CD14-positive monocyte (primary cell): ENCODE measurements at places on chromosomes 2 and 18. TPM values are rescaled to one million over a fixed set of nuclear protein-coding genes. Genes with fewer than 3 reads are reported as not detected.
A peak's percentile ranks its signal among the peaks of the same experiment; 100 is the strongest.

The SNRNP27 gene
- polyA plus RNA-seq: 54.8 TPM

DNA sequence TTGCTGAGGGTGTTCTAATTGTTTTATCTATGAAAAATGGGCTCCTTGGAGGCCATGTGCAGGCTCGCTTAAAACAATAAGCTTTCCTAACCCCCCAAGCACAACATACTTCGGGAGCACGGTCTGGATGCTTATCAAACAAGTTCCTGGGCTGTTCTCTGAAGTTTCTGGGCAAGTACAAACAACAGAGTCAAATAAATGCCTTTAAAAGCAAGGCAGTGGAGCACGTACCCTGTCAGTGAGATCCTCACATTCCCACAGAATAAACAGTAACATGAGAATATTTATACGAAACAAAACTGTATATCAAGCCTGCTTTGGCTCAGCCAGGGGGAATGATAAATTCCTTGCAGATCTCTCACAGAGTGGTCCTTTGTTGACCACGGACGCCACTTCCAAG lies 44.8 kb downstream of the FTCDNL1 start:
- H3K4me3 ChIP-seq: no peak overlapping the region
- no peak for DNase-seq
- H3K4me1 ChIP-seq: no peaks in the 10 kb centered on the region
- no peak overlapping the region for H3K27ac ChIP-seq

The GPR155 gene
- 7.6 and 19.0 TPM in 2 replicates for polyA plus RNA-seq

DNA sequence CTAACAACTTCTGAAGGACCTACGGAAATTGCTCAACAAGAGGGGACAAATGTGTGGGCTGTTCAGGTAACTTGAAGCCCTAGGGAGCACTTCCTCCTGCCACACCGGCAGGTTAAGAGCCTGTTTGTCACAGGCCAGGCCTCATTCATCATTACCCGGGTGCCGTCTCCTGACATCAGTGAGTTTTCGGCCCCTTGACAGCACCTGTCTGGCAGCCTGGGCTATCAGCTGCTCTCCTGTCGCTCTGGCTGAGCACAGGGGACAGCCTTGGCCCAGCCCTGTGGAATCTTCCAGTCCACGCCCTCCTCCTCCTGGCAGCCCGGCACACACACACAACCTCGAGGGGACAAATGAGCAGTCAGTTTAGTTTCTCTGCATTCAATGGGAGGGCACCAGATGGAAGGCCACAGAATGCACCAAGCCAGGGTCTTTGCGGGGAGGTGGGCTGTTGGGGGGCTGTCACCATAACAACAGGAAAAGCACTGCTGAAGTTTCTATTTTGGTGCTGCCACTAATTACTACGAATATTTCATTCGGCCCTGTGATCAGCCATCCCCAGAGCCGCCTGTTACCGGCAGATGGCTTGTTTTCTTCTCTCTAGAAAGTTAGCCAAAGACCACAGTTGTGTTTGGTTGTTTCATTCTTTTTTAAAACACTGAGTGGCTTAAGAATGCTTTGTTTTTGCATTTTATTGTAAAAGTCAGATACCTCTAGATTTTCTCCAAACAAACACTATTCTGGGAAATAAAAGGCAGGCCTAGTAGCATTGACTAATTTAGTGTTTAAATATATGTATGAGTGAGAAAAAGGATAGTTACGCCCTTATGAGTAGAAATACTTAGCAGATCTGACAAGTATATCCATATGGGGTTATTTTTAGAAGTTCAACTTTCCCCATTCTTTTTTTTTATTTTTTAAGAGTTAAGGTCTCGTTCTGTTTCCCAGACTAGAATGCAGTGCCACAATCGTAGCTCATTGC lies 189.9 kb upstream of the NDUFV2 start:
- no peaks in the 10 kb centered on the region for H3K27me3 ChIP-seq
- H3K36me3 ChIP-seq: no peaks in the 10 kb centered on the region
- H3K4me3 ChIP-seq: no peak overlapping the region
- H3K27ac ChIP-seq: peak overlapping the region; percentile 12
- no peaks in the 10 kb centered on the region for H3K4me1 ChIP-seq

DNA sequence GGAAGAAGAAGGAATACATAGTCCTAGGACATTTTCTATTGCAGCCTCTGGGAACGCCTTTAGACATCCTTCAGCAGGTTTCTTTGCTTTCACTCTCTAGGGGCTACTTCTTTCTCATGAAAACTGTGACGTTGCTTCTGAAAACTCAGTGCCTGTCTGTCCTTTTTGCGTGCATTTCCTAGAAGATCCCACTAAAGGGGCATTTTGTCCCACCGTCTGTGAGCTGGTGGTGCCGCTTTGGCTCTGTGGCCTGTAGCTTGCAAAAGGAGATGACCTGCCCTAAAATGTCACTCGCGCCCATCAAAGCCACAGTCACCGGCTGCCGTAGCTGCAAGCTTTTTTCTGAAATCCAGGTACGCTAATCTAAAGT lies 579 bp downstream of the STAT4 start:
- H3K4me1 ChIP-seq: peaks cover 9% of the 10 kb centered on the region
- peak overlapping the region; percentile 77 for H3K4me3 ChIP-seq
- peak; percentile 7 for DNase-seq
- H3K27ac ChIP-seq: no peak overlapping the region
- H3K36me3 ChIP-seq: no peaks in the 10 kb centered on the region
- H3K27me3 ChIP-seq: no peaks in the 10 kb centered on the region

DNA sequence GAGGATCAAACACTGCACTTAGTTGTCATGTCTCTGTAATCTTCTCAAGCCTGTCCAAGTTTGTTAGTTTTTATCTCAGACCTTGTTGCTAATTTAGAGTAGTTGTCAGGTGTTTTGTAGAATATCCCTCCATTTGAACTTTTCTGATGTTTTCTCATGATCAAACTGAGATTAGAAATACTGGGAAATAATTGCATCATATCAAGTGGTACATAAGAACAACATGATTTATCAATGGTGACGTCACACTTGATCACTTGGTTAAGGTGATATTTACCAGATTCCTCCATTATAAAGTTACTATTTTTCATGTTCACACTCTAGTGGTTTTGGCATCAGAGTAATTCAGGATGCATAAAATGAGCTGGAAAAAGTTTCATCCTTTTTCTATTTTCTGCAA lies 1182.4 kb upstream of the ZEB2 start:
- no peaks in the 10 kb centered on the region for H3K4me1 ChIP-seq
- H3K27me3 ChIP-seq: no peaks in the 10 kb centered on the region
- DNase-seq: no peak
- no peak overlapping the region for H3K27ac ChIP-seq
- no peaks in the 10 kb centered on the region for H3K36me3 ChIP-seq
- H3K4me3 ChIP-seq: no peak overlapping the region

The ARHGAP15 gene
- 50.9 TPM for polyA plus RNA-seq

DNA sequence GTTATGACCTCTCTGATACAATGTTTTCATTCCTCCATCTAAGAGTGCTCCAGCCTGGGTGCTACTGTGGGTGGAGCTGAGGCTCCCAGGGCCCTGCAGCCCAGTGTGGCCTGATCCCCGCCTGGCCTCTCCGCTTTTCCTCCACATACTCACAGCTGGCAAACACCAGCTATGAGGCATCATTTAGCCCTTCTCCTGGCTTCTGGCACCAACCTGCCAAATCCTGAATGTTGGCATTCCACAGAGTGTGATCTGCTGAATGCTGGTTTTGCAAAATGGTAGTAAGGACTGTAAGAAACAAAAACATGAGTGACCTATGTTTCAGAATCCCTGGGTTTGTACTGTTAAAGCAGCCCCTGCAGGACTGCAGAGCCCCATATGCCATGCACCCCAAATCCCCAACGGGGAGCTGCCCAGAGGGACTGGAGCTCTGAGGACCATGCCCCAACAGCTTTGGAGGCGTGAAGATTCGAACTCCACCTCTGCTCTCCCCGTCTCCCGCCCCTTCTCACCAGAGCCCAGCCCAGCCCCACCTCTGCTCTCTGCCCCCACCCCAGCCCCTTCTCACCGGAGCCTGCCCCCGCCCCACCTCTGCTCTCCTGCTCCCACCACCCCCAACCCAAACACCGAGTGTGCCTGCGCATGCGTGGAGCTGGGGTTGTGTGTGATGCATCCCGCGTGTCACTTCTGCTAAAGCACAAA lies 4.2 kb downstream of the SLC66A2 start:
- H3K4me3 ChIP-seq: no peak overlapping the region
- peaks cover 21% of the 10 kb centered on the region for H3K4me1 ChIP-seq
- peaks cover 31% of the 10 kb centered on the region for H3K36me3 ChIP-seq
- DNase-seq: no peak
- no peaks in the 10 kb centered on the region for H3K27me3 ChIP-seq

DNA sequence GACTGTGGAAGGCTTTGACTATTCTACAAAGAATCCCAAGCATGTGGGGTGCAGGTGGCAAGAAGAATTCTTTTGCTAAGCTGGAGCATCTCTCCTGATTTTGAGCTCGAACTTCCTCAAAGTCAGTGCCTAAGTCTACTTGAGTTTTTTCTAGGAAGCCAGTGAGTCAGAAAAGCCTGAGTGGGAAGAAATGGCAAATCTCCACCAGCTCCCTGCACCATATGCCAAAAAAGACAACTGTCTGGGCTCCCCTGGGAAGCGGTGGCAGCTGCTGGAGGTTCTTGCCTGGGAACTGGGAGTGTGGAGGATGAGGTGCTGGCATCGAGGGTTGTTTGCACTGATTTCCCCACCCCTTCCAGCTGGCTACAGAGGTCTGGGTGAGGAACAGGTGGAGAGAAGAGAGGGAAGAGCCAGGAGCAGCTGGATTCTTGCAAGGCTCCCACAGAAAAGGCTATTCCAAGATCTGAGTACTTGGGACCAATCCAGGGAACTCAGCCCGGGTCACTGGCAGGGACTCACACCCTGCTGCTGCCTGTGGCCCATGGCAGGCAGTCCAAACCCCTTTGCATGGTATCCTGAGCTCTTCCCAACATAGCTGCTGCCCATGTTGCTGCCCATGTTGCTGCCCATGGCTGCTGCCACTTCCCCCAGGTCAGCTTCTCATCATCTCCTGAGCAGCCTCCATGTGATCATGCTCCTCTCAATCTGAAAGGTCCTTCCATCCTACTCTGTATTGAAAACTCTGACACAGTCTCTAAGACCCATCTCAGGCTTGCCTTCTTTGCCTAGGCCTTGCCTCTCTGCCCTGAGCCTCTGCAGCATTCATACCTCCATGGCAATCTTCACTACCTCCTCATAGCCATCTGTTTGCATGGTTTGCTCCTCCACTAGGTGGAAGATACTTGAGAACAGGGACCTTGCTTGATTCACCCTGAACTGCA lies 128.3 kb upstream of the SPATS2L start:
- H3K4me1 ChIP-seq: no peaks in the 10 kb centered on the region
- H3K27me3 ChIP-seq: no peaks in the 10 kb centered on the region
- no peak overlapping the region for H3K4me3 ChIP-seq
- no peak for DNase-seq
- H3K36me3 ChIP-seq: no peaks in the 10 kb centered on the region

The IL18R1 gene
- polyA plus RNA-seq: 0.15 TPM

The TLK1 gene
- 20.0 TPM for polyA plus RNA-seq

- no peak for DNase-seq
- no peaks in the 10 kb centered on the region for H3K4me1 ChIP-seq
- H3K4me3 ChIP-seq: no peak overlapping the region
- peaks cover 44% of the 10 kb centered on the region for H3K36me3 ChIP-seq
- no peaks in the 10 kb centered on the region for H3K27me3 ChIP-seq
Observed at GRCh38 chr2:85383850-85384249, 26.3 kb downstream of the CAPG start.

- peaks cover 20% of the 10 kb centered on the region for H3K27me3 ChIP-seq
- no peaks in the 10 kb centered on the region for H3K36me3 ChIP-seq
Observed at GRCh38 chr2:201854841-201855240, 48.5 kb downstream of the CDK15 start.

The TXNDC2 gene
- 0.10 TPM for polyA plus RNA-seq

The KRTCAP3 gene
- not detected for polyA plus RNA-seq

DNA sequence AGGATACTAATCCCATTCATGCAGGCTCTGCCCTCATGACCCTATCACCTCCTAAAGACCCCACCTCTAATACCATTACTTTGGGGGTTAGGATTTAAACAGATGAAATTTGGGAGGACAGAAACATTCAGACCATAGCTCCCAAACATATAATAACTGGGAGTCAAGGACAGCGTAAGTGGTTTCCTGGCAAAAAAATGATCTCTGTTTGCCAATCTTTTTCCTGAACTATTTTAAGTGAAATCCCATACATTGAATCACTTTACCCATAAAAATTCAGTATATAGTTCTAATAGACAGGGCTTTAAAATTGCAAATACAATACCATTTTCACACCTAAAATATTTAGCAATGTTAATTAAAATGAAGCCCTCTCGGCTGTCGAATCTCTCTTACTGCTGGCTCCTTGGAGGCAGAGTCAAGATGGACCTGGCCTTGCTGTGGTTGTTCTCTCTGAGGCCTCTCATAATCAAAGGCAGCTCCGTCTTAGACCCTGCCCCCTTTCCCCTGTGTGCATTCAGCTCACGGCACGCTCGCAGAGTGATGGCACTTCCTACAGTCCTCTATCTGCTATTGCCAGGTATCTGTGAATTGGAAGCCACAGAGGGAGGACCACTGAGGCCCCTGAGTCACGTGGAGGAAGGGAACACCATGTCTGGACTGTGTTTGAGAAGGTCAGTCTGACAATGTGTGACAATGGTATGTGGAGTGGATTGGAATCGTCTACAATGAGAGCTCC lies 132.3 kb downstream of the UXS1 start:
- peaks cover 3% of the 10 kb centered on the region for H3K4me1 ChIP-seq
- peaks cover 25% of the 10 kb centered on the region for H3K27me3 ChIP-seq
- no peak overlapping the region for H3K27ac ChIP-seq
- no peak for DNase-seq
- H3K36me3 ChIP-seq: no peaks in the 10 kb centered on the region

DNA sequence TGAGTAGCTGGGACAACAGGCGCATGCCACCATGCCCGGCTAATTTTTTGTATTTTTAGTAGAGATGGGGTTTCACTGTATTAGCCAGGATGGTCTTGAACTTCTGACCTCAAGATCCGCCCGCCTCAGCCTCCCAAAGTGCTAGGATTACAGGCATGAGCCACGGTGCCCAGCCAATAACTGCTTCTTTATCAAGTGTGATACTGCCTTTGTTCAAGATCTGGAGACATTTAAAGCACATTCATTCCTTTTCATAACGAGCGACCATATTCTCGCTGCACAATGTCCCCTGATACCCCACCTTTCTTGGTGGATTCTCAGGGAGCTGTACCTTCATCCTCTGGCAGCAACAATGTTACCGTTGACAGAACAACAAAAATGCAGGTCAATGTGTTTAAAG lies 75.4 kb downstream of the PIEZO2 start:
- H3K27me3 ChIP-seq: no peaks in the 10 kb centered on the region
- no peaks in the 10 kb centered on the region for H3K4me1 ChIP-seq

The REG1B gene
- not detected for polyA plus RNA-seq

- no peak overlapping the region for H3K4me3 ChIP-seq
- no peaks in the 10 kb centered on the region for H3K4me1 ChIP-seq
- no peaks in the 10 kb centered on the region for H3K27me3 ChIP-seq
- no peaks in the 10 kb centered on the region for H3K36me3 ChIP-seq
- H3K27ac ChIP-seq: no peak overlapping the region
- no peak for DNase-seq
Observed at GRCh38 chr2:129460299-129461198, 518.9 kb upstream of the RAB6C start.

- peaks cover 7% of the 10 kb centered on the region for H3K36me3 ChIP-seq
- no peaks in the 10 kb centered on the region for H3K27me3 ChIP-seq
- H3K4me1 ChIP-seq: no peaks in the 10 kb centered on the region
- no peak overlapping the region for H3K4me3 ChIP-seq
- no peak overlapping the region for H3K27ac ChIP-seq
Observed at GRCh38 chr2:174106736-174107135, 141.6 kb upstream of the SP3 start.
